Colonic mucosa (tissue), 4 donors: ENCODE measurements at places on chromosomes 3 and 15.

DNA sequence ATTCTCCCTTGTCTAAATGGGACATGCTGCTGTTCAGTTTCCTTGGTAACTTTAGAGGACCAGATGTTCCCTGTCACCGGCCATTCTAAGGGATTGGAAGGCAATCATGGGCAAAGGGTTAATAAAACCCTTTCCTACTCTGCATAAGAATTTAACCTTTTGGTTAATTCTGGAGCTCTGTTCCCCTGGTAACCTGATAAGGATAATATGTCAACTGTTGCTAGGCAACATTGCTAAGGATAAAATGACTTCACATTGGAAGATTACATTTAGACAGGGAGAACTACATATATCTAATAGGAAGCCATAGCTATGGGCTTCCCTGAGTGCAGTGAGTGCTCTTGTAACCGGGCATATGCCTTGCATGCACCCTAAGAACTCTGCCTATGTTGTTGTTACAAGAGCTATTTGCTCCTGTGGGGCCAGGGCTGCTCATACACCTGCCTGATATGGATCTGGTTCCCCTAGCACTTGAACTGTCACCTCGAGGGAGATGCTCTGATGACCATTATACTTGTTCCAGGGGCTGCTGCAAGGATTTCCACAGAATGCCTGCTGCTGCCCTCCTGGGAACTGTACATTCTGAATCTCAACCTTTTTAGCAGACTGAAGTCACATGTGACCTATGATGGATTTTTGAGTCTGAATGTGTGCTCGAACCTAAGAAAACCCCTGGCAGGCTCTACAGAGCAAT is 326.3 kb upstream of the PDZRN3 start:
- no peak for DNase-seq

- DNase-seq = no peak
These were observed 440.5 kb downstream of the NTRK3 start for GRCh38 chr15:87816016-87816415.

DNA sequence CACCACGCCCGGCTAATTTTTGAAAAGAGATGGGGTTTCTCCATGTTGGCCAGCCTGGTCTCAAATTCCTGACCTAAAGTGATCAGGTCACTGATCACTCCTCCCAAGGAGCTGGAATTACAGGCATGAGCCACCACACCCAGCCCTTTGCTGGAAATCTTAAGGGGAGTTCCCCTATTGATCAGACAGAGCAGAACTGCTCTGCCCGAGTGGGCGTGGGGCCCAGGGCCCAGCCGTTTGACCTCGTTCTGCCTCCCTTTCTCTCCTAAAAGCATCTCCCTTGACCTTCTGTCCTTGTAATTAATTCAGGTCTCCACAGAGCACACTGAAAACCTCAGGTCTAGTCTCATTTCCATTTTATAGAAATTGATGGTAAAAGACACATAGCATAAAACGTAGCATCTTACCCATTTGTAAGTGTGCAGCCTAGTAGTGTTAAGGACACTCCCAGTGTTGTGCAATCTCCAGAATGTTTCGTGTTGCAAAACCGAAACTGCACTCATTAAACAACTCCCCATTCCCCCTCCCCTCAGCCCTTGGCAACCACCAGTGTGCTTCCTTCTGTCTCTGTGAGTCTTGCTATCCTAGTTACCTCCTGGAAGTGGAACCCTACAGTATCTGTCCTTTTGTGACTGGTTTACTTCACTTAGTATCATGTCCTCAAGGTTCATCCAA is 89.3 kb downstream of the SLCO3A1 start:
- DNase-seq = peak; percentile 91

- DNase-seq = no peak
These were observed 227.2 kb upstream of the TP63 start for GRCh38 chr3:189404024-189404423.

DNA sequence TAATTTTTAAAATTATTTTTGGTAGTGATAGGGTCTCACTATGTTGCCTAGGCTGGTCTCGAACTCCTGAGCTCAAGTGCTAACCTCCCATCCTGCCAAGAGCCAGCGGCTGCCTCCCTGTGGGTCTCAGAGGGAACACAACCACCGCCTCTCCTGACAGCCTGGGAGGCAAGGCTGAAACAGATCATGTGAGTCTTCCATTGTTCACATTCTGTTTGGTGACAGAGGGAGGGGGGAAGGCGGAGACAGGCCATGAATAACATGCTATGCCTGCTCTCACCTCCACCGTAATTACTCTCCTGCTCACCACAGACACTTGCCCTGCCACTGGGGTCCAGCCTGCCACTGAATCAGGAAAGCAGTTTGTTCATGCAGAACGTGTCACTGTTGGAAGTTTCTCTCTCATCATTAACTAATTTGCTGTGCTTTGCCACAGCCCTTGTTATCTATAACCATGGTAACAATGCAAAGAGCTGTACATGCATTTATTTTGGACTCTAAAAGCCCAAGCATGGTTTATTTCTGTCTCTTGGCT is 78.4 kb upstream of the RASGRF1 start:
- DNase-seq = no peak

GRCh38 chr3:157611536-157612076 is 108.4 kb upstream of the VEPH1 start:
- DNase-seq = no peak

GRCh38 chr15:29311696-29312095 is 42.1 kb upstream of the NSMCE3 start:
- DNase-seq = no peak

DNA sequence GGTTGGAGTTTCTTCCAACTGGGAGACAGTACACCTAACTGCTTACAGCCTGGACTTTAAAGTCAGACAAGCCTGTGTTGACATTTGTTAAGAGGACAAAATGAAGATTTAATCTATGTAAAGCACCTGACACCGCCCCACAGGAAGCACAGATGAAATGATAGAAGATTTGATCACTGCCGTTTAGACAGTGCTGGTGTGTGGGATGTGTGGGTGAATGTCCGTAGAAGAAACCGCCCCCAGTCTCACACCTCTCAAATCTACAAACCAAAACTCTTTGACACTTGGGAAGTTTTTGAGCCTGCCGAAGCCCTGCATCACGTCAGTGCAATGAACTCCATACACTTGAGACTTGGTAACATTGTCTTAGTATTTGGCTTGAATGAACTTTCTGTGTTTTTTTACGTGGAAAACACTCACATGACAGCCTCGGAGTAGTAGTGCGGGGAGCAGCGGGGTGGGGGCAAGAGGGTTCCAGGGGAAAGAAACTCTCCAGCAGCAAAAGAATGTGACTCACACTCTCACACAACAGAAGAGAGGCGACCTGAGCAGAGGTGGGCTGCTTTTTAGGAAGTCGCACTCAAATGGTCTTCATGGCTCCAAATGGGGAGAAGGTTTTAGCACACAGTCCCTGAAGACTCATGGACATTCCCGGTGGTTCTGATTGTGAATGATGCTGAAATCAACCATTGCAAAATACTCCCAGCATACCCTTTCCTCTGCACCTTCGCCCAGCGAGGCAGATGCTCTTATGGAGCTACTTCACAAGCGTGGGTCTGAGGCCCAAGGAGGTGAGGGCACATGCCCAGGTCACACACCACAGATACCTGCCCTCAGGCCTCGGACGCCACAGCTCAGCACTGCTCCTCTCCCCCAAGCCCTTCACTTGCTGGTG is 79.2 kb downstream of the SRGAP3 start:
- DNase-seq = no peak

- DNase-seq = peak; percentile 50
These were observed 32.7 kb downstream of the SMAD3 start for GRCh38 chr15:67097930-67098740.

- no peak for DNase-seq
These were observed 155.7 kb downstream of the B3GALNT1 start for GRCh38 chr3:160949460-160949859.

DNA sequence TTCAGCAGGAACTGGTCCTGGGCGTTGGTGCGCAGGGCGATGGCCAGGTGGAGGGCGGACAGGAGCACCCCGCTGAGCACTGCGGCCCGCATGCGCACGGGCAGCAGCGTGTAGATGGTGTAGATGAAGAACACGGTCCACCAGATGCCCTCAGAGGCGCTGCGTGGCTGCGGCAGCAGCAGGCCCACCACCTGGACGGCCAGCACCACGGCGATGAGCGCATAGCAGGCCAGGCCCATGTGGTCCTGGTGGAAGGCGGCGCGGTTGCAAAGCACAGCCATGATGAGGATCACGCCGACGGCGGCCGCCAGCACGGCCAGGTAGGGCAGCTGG is 1.5 kb downstream of the ADCY5 start:
- DNase-seq = no peak

GRCh38 chr3:185024406-185024805 is 128.5 kb downstream of the C3orf70 start:
- no peak for DNase-seq

DNA sequence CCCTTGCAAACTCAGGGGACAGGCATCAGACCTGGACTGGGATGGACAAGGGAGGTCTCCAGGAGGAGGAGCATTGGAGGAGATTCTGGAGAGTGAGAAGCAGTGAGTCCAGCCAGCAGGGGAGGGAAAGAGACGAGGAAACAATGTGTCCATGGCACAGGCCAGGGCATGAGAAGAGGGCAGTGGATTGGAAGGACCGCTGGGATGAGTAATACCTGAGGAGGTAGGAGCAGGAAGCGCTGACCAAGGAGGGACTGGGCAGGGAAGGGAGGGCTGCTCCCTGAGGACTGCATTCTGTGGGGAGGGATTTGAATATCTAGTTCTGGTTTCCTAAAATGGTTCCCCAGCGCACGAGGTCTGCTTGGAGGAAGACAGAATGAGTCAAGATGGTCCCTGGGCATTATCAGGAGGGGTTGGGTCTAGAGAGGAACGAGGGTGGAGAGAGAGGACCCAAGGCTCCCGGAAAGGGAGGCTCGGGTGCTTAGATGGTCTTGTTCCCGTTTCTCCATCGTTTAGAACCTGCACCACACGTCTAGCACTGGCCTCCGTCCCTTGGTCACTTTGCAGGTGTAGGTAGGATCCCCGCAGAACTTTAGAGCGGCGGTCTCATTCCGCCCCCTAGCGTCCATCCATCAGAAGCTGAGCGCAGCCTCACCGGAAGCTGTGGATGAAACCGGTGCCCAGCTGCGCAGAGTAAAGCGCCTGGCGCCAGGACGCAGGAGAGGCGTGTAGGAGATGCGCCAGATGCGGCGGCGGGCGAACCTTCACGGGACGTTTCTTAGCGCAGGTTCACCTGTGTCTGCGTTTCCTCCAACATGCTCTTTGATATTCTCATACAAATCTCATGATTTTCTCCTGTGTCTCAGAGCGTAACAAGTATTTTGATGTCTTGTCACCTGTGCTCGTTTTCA is 190.7 kb upstream of the NDN start:
- DNase-seq = peak; percentile 58

DNA sequence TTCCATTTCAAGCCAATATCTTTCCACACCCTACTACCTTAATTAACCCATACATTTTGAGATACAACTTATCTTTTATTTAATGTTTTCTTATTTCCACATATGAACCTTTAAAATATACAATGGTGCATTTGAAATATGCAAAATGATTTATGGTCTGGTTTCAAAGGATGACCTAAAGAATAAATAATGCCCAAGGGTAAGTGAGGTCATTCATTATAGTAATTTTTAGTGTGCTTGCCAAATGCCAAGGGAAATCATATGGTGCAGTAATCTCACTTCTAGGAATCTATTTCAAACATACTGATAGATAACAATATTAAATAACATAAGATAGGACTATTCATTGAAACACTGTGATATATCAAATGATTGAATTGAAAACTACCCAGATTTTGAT is 1055.4 kb downstream of the AGBL1 start:
- no peak for DNase-seq

DNA sequence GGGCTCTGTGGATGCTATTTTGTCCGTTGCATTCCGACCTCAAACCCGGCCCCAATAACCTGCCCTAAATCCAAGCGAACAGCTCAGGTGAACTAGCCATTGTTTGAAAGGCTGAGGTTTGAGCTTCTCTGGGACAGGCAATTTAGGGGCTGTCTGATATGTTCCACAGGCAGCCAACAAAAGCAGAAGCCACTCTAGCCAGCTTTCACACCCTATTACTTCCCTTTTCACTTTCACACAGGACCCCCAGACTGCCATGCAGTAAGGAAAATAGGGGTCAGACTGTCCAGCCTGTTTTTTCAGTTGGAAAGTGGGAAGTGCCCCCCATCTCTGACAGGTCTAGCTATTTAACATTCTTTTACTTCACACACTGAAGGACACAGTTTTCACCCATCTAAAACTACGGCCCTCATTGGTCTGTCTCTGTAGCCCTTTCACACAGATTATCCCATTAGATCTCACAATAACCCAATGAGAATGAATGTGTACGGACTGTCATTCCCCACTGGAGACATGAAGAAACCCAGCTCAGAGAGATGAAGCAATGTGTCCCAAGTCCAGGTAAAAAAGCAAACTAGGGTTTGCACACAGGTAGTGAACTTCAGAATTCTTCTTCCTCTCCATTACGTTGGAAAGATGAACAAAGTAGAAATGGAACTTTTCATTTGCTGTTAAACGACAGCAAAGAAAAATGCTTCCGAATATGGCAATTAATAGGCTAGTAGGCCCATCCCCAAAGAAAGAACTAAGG is 1.9 kb downstream of the CCDC12 start:
- no peak for DNase-seq

GRCh38 chr3:56988458-56989168 is 71.9 kb upstream of the SPATA12 start:
- DNase-seq = peak; percentile 85
